SW480 (cell line): ENCODE measurements at places on chromosomes 5 and 9.

DNA sequence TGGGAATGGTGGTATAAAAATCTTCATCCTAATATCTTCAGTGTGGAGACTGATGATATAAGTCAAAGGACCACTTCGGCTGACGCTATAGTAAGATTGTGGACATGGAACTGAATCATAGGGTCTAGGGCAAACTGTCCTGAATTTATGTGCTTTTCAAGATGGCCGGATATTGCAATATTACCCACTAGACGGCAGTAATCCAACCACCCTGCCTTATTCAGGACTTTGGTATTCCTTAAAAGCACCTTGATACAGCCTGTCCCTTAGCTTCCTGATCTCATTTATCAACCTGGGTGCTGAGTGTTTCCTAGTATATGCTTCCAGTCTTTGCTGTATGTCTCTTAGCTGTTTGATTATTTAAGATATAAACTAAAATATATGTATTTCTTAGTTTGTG lies 71.2 kb upstream of the COX7C start:
- no peak for DNase-seq

- DNase-seq = no peak
Observed at GRCh38 chr9:83754383-83754977, 46.7 kb upstream of the UBQLN1 start.

GRCh38 chr5:144333336-144333920 lies 162.8 kb downstream of the KCTD16 start:
- DNase-seq = no peak

- DNase-seq = no peak
Observed at GRCh38 chr9:11045589-11045988, 432.8 kb upstream of the PTPRD start.

DNA sequence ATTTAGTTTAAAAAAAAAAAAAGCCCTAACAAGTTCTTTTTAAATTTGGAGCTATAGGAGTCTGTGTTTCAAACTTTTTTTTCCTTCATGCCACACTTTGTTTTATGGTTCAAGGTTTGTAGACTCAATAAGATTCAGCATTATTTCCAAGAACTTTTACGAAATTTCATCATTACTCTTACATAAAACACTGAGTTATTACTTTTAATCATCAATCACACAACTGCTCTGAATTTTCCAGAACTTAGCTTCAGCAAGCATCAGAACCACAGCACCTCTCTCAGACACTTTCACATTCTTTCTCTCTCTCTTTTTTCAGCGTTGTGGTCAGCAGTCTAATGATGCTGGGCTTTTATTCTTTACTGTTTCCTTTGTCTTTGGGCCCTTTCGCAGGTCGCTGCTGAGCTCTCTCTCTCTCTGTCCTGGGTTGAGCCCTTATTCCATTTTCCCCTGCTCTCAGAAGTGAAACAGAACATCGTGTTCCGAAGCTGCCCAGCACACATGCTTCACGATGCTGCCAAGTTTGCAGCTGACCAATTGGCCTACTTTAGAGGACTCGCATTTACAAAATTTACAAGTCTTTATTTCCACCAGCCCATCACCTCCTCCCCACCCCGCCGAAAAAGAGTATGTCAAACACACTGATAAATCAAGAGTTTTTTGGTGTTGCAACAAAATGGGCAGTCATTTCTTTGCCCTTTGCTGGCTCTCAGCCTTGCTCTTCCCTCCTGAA lies 44.6 kb upstream of the PIK3R1 start:
- DNase-seq = no peak

DNA sequence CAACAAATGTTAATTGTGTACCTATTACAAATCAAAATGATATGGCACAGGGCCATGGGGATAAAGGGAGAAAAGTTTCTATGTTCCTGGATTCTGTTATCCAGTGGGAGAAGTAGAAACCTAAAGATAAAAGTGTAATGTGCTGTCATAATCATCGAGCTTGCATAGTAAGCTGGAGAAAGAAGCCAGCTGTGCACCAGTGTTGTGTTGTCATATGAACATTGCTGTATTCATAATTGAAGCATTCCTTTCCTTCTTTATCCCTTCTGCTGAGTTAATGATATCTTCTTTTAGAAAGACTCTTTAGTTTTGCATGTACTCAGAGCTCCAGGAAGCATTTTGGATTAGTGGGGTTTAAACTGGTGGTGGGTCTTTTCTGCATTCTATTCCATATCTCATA lies 39.5 kb downstream of the NTRK2 start:
- no peak for DNase-seq

DNA sequence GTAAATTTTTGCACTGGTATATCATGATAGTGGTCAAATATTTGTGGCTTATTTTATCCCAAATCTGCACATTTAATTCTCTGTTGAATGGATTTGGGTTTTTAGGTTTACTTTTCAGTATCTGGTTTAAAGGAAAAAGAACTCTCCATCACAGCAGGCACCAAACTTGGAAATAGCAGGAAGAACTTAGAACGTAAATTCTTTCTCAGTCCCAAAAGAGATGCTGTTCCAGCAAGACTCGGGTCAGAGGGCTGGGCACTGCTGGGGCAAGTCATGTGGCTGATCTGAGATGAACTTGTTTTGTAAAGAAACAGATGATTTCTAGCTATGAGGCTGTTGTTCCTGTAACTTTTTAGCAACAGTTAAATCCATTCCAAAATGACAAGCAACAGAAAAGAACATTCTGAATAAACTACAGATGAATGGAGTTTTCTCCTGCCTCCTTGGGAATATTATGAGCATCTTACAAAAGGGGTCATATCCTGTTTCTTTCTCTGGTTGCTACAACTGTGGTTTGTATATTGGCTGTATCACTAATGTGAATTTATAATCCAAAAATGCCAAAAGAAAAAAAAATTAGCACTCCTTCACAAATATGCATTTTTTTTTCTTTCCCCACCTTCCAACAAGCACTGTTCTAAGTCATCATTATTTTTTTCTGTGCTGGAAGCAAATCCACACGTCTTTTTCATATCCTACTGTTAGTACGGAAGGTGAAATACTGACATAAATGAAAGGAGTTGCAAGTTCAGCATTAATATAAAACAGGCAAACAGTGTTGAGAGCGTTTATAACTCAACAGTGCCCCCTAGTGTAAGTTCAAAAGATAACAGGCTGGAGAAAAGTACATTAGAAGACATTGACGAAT lies 31.1 kb downstream of the OR2K2 start:
- peak; percentile 72 for DNase-seq

DNA sequence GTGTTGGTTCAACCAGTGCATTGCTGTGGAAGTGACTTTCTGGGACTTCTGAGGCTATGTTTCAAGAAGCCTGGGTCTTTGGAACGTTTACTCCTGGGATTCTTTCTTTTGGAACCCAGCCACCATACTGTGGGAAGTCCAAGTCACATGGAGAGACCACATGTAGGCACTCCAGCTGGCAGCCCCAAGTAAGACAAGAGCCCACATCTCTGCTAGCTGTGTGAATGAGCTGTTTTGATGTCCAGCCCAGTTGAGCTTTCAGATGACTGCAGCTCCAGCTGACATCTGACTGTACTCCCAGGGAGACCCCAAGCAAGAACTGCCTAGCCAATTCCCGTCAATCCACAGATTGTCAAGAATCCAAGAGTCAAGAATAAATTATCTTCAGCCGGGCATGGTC lies 60.1 kb upstream of the SPATA31D4 start:
- DNase-seq = no peak

DNA sequence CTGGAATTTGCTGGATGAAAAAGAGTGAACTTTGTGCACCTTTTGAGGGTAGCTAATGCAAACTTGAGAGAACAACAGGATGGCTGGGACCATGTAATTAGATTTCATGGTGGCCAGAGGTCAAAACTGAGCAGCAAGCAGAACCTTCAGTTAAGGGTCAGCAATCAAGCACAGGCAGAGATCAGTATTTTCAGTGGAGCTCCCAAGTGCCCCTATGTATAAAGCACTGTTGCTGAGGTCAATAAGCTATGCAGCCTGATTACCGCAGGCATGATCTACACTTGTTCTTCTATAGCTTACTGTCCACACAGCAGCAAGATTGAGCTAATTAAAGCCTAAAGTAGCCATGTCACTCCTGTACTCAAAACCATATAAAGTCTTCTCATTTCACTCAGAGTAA lies 62.1 kb upstream of the TMC1 start:
- no peak for DNase-seq
